Cortex of kidney (tissue), 1 donor: ENCODE measurements at places on chromosomes 7 and 10.

GRCh38 chr7:46393142-46393541, 472.1 kb upstream of the IGFBP3 start:
- DNase-seq, result no peak

GRCh38 chr10:110544958-110545537, 22.4 kb upstream of the SMC3 start:
- no peak for DNase-seq

- DNase-seq, result no peak
These were observed 31.8 kb downstream of the CXCL12 start for GRCh38 chr10:44353128-44353390.

DNA sequence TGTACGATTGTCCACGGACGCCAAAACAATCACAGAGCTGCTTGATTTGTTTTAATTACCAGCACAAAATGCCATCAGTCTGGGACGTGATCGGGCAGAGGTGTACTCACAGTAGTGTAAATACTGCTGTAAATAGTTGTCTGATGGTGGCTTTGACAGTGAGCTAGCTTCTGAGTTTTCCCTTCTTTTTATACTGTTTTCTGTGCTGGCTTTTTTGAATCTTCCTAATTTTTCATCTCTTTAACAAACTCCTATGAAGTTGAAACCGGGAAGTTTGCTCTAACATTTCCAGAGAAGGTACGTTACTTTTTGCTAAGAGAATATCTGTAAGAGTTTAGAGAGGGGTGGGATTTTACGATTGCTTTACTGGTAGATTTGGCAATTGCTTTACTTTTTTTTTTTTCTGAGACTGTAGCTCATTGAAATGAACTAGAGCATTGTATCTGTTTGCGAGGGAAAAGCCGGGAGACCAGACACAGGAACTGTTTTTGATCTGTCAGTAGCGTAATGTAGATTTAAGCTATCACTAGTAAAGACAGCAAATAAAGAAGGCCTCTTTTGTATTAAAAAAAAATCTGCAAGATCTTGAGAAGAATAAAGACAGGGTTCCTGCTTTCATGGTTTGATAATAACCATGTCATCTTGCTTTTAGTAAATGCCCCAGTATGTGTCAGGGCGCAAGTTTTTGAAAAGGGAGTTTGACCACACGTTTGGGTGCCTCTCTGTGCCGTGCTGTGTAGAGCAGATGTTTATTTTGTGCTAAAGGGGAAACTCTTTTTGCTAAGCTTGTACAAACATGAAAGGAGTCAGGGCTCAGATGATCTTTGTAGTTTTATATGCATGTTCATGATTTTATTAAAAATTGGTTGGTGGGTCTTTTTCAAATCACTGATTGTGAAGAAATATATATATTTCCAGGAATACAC, 712 bp downstream of the FOXP2 start:
- no peak for DNase-seq

GRCh38 chr10:62661143-62661542, 143.4 kb upstream of the ADO start:
- DNase-seq, result no peak

GRCh38 chr10:103227416-103227815, 18.3 kb upstream of the RPEL1 start:
- DNase-seq, result no peak

- no peak for DNase-seq
These were observed 80.4 kb downstream of the SEMA3A start for GRCh38 chr7:84113906-84114850.
